Glutamatergic neuron (in vitro differentiated cells): ENCODE measurements at places on chromosomes 1 and 21.

GRCh38 chr1:227893300-227893948 lies 54.3 kb downstream of the WNT9A start:
- DNase-seq = peak; percentile 13

GRCh38 chr1:162498496-162498810 lies 835 bp downstream of the UHMK1 start:
- DNase-seq = no peak

DNA sequence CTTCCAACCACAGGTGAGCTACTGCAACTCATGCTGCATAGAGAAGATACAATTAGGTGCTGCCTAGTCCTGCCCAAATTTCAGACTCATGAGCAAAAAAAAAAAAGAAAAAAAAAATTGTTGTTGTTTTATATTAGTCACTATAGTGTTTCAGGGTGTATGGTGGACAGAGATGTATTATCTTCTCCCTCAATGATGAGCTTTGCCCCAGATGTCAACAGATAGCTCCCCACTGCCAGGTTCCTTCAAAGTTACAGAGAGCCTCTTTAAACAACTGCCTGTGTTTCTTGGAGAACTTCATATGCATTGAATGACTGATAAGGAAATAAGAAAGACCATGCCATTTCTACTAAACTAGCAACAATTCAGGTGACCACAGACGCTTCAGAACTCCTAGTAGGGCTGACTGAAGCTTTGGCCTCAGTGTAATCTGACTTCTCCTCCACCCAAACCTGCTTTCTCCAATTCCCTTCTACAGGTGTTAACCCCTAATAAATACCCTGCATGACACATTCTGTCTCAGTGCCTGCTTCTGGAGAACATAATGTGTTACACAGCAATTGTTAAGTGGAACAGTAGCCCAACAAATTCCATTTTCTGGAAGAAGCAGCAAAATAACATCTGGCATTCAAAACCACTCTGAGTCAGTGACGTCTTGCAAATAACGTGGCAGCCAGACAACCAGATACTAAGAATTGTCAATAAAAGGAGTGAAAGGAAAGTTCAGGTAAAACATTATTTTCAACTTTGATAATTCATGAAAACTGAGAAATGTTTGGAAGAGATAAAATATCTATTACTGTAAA lies 147.7 kb downstream of the CDC42BPA start:
- DNase-seq = no peak

- no peak for DNase-seq
These were observed 9.0 kb upstream of the SH3GLB1 start for GRCh38 chr1:86695400-86695799.

- DNase-seq = no peak
These were observed 122.9 kb downstream of the GLUL start for GRCh38 chr1:182268669-182269068.

DNA sequence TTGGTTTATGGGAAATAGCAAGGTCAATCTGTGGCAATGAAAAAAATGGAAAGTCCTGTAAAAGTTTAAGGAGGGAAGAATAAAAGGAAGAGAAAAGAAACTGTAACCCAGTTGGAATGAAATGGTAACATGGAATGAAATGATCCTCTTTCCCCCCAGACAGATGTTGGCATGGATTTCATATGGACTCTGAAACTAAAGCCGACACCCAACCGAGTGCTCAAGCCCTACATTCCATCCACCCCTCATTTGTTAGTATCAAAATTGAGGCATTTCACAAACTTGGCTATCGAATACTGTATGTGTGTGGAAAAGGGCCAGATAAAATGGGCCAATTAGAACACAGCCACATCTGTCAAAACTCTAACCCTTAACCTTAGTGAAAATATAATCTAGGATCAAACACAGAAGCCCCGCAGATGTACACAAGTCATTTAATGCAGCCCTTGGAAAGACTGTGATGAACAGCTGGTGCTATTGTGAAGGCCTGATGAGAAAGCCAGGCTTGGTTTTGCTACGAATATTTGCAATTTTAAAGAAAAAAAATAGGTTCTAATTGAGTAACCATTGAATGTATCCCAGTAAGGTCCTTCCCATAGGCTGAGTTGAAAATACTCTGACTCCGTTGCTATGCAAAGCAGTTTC lies 72.6 kb upstream of the RGL1 start:
- DNase-seq = no peak

GRCh38 chr1:65959896-65960567 lies 167.3 kb downstream of the PDE4B start:
- no peak for DNase-seq

GRCh38 chr1:3159996-3160395 lies 91.0 kb downstream of the PRDM16 start:
- DNase-seq = no peak
